Calu3 (cell line): ENCODE measurements at places on chromosomes 13 and 19. TPM values are rescaled to one million over a fixed set of nuclear protein-coding genes. Genes with fewer than 3 reads are reported as not detected.
A peak's percentile ranks its signal among the peaks of the same experiment; 100 is the strongest.

GRCh38 chr19:19475015-19475765, 40.2 kb downstream of the TSSK6 start:
- no peak overlapping the region for H3K27ac ChIP-seq
- H3K4me1 ChIP-seq, result peaks cover 10% of the 10 kb centered on the region
- H3K36me3 ChIP-seq, result peaks cover 25% of the 10 kb centered on the region
- no peak overlapping the region for H3K4me3 ChIP-seq
- H3K27me3 ChIP-seq, result no peaks in the 10 kb centered on the region

DNA sequence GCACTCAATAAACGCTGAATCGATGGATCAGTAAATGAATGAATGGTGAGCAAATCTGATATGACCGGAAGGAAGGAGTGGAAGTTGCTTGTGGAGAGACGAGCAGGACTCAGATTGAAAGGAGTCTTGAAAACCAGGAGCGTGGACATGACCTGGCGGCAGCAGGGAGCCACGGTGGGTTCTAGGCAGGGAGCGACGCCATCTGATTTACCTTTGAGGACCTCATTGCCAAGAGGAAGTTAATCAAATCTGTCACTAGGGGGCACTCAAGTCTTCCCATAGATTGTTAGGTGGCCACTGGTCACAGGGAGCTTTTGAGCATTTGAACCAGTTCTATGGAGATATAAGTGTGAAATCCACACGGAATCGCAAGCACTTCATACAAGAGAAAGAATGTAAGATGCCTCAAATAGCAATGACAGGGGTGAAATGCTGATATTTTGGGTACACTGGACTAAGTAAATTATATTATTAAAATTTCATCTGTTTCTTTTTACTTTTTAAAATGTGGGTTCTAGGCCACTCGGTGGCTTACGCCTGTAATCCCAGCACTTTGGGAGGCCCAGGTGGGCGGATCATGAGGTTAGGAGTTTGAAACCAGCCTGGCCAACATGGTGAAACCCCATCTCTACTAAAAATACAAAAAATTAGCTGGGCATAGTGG, 9.2 kb upstream of the FBN3 start:
- H3K27me3 ChIP-seq, result no peaks in the 10 kb centered on the region
- H3K4me3 ChIP-seq, result no peak overlapping the region
- DNase-seq, result peak; percentile 55

- no peaks in the 10 kb centered on the region for H3K4me1 ChIP-seq
- H3K27me3 ChIP-seq, result no peaks in the 10 kb centered on the region
- DNase-seq, result no peak
- H3K27ac ChIP-seq, result no peak overlapping the region
- no peak overlapping the region for H3K4me3 ChIP-seq
These were observed 52.0 kb upstream of the SPACA7 start for GRCh38 chr13:112324116-112324515.

DNA sequence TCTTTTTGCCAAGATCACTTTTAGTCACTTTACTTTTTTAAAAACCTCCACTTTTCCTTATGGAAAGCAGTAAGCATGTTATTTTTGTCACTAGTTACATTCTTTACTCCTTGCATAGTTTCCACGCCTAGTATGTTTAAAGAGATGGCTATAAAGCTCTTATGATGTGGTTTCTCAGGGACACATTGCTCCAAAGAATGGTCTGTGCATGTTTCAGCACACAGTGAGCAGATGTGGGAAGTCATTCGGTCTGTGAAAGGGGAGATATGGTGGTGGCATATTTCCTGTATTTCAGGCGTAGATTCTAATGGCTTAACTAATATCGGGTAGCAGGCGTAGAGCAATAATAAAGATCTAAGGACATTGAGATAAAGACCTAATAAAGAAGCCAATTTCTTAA, 180.7 kb downstream of the SLITRK6 start:
- no peaks in the 10 kb centered on the region for H3K4me1 ChIP-seq
- no peaks in the 10 kb centered on the region for H3K27me3 ChIP-seq
- no peak overlapping the region for H3K27ac ChIP-seq
- H3K4me3 ChIP-seq, result no peak overlapping the region
- no peaks in the 10 kb centered on the region for H3K36me3 ChIP-seq

DNA sequence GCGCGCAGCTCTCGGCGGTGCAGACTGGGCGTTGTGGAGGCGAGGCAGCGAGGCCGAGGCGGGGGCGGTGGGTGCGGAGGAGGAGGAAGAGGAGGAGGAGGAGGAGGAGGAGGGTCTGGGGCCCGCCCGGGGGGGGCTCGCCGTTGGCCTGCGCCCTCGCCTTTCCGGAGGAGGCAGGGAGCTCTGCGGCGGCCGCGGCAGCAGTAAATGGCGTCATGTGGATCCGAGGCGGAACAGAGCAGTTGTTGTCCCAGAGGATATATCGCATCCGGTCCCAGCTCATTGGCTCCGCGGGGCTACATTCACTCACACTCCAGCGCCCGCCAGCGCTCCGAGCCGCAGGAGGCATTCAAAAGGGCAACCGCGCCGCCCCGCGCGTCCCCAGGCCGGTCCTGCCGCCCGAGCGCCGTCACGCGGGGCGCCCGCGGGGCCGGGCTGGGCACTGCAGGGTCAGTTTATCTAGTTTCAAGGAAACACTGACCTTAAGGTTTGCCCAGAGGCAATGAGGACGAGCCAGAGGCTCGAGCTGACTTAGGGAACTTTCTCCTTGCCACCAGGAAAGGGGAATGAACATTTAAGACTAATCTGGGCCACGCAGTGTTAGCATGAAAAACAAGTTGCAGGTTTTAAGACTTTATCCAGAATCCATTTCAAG, at the start of gene SPRY2:
Gene SPRY2 (minus strand): TSS at position 26 of the 655 bp plus-strand sequence. CDS start 3,421 bp downstream, outside the sequence.
- peak; percentile 75 for DNase-seq
- no peak within 1 kb of the TSS for H3K4me3 ChIP-seq
- no peaks in the 10 kb centered on the region for H3K27me3 ChIP-seq
- no peak within 1 kb of the TSS for H3K27ac ChIP-seq
- H3K36me3 ChIP-seq, result peaks cover 9% of the 10 kb centered on the region

DNA sequence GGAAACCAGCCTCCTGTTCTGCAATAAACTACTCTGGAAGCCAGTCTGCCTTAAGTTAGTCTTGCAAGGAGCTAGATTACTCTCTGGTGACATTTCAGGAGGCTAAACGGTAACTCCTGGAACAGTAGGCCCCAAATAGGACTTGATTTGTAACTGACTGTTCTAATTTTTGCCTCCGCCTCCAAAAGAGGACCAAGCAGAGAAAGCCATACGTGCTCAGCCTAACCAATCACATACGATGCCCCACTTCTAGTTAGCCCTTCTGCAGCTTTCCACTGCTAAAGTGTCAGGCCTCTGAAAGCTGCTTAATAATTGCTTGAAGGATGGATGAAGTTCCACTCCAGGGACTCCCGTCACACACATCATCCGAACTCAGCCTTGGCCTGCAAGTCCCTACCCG, 744 bp downstream of the ZNF805 start:
- no peaks in the 10 kb centered on the region for H3K27me3 ChIP-seq
- peak overlapping the region; percentile 70 for H3K4me3 ChIP-seq
- peak overlapping the region; percentile 56 for H3K27ac ChIP-seq
- H3K4me1 ChIP-seq, result peaks cover 8% of the 10 kb centered on the region
- peaks cover 38% of the 10 kb centered on the region for H3K36me3 ChIP-seq
- DNase-seq, result no peak

Gene MEF2B
- 1.7 and 2.3 TPM in 2 replicates for total RNA-seq

DNA sequence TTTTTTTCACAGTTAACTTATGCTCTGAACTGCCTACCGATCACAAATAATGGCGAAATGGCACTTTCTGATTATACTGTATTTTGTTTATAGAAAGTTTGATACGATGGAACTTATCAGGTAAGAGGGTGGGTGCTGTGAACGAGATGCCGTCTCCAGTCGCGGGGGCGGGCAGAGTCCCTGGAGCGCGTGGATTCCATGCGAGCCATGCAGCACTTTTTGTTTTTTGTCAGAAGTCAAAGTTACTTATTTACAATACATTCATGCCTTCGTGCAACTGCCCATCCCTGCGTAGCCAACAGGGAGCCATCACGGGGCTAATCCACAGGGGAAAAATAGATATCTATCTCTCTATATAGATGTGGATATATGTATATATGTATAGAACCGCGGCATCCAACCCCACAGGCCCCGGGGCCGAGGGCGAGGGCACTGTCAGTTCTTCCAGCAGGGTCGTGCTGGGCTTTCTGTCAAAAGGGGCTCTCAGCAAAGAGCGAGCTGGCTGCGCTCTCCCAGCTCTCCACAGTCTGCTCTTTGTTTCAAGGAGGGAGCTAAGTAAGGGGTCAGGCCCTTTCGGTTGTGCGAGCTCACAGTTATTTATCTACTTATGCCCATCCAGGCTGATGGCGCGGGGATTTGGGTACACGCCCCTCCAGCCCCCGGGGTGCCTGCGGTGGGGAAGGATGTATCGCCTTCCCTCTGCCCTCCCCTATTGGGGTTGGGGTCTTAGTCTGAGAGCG, 3.4 kb downstream of the SLITRK1 start:
- no peak for DNase-seq
- H3K4me3 ChIP-seq, result no peak overlapping the region
- H3K27me3 ChIP-seq, result no peaks in the 10 kb centered on the region
- H3K36me3 ChIP-seq, result no peaks in the 10 kb centered on the region
- no peaks in the 10 kb centered on the region for H3K4me1 ChIP-seq

Gene PSG3
- 0.20 TPM in 1 of 2 replicates, not detected in the other for total RNA-seq

- H3K27me3 ChIP-seq, result no peaks in the 10 kb centered on the region
- no peak for DNase-seq
- no peaks in the 10 kb centered on the region for H3K4me1 ChIP-seq
- no peaks in the 10 kb centered on the region for H3K36me3 ChIP-seq
These were observed 116.9 kb downstream of the EFNB2 start for GRCh38 chr13:106418556-106418955.

Gene SLC25A41
- total RNA-seq, result 1.4 and 2.9 TPM in 2 replicates

DNA sequence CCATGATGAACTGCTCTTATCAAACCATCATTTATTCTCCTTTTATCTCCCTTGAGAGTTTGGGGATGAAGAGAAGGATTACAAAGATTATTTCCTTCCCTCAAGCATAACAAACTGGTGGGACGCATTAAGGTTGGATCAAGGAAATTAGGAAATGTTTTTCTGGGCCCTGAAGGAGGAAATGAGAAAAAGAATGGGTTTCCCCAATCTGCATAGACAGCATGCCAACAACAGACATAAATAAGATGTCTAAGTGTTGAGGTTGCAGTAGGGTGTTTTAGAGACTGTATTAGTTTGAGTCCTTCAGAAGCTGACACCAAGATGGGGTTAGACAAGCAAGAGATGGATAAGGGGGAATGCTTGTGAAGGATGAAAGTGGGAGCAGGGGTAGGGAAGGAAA, 7.3 kb downstream of the EPSTI1 start:
- peaks cover 52% of the 10 kb centered on the region for H3K4me1 ChIP-seq
- H3K27me3 ChIP-seq, result no peaks in the 10 kb centered on the region
- no peaks in the 10 kb centered on the region for H3K36me3 ChIP-seq
- peak overlapping the region; percentile 23 for H3K27ac ChIP-seq

Gene GIPR
- 6.9 TPM in 2 replicates for total RNA-seq

GRCh38 chr13:110361365-110361911, 54.4 kb downstream of the COL4A2 start:
- DNase-seq, result no peak
- H3K4me1 ChIP-seq, result no peaks in the 10 kb centered on the region
- H3K27ac ChIP-seq, result no peak overlapping the region
- H3K4me3 ChIP-seq, result no peak overlapping the region
- no peaks in the 10 kb centered on the region for H3K36me3 ChIP-seq
- H3K27me3 ChIP-seq, result no peaks in the 10 kb centered on the region

Gene TUBB4A
- total RNA-seq, result 1.4 and 1.5 TPM in 2 replicates

- H3K27me3 ChIP-seq, result peaks cover 26% of the 10 kb centered on the region
- no peak for DNase-seq
- no peaks in the 10 kb centered on the region for H3K4me1 ChIP-seq
- H3K4me3 ChIP-seq, result no peak overlapping the region
- no peaks in the 10 kb centered on the region for H3K36me3 ChIP-seq
- H3K27ac ChIP-seq, result no peak overlapping the region
These were observed 95.5 kb downstream of the OXGR1 start for GRCh38 chr13:96898646-96899254.

- DNase-seq, result no peak
- H3K27ac ChIP-seq, result no peak overlapping the region
- H3K27me3 ChIP-seq, result no peaks in the 10 kb centered on the region
- no peak overlapping the region for H3K4me3 ChIP-seq
These were observed 61.8 kb upstream of the RANBP3 start for GRCh38 chr19:6039566-6040225.

DNA sequence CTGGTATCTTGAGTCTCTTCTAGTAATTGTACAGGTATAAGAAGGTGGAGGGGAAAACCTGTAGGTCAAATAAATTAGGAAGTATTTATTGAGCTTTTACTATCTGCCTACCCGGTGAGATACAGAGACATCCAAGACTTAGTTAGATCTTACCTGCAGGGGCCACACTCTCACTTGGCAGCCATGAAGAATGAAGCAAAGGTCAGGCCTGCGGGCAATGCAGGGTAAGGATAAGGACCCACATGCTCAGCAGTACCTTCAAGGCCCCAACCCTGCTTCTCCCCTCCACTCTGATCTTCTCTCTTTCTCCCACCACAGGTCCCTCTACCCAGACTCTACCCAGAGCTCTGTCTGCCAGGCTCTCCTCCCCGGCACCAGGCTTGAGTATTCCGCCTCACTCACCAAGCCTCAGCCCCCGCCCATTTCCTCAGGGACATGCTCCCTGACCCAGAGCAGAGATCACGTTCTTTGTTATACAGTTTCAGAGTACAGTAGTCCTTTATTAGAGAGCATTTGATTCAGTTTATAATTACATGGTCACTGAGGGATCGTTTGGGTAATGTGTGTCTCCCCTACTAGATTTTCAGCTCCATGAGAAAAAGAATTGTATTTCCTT, 18.9 kb upstream of the CLDN10 start:
- peak; percentile 20 for DNase-seq
- peaks cover 9% of the 10 kb centered on the region for H3K36me3 ChIP-seq
- peaks cover 30% of the 10 kb centered on the region for H3K4me1 ChIP-seq

- no peaks in the 10 kb centered on the region for H3K27me3 ChIP-seq
- no peak overlapping the region for H3K27ac ChIP-seq
- no peak for DNase-seq
- H3K4me3 ChIP-seq, result no peak overlapping the region
- H3K36me3 ChIP-seq, result peaks cover 20% of the 10 kb centered on the region
- H3K4me1 ChIP-seq, result peaks cover 8% of the 10 kb centered on the region
These were observed 14.0 kb downstream of the XRCC1 start for GRCh38 chr19:43561139-43561970.

GRCh38 chr19:11460207-11460606, 20.6 kb downstream of the ELAVL3 start:
- H3K27ac ChIP-seq, result no peak overlapping the region
- no peak for DNase-seq
- no peak overlapping the region for H3K4me3 ChIP-seq
- peaks cover 18% of the 10 kb centered on the region for H3K27me3 ChIP-seq

GRCh38 chr13:60679131-60679530, 282.1 kb downstream of the TDRD3 start:
- no peak overlapping the region for H3K27ac ChIP-seq
- no peak for DNase-seq
- H3K4me3 ChIP-seq, result no peak overlapping the region
- no peaks in the 10 kb centered on the region for H3K36me3 ChIP-seq
- no peaks in the 10 kb centered on the region for H3K27me3 ChIP-seq
- H3K4me1 ChIP-seq, result no peaks in the 10 kb centered on the region
